ENCODE measurements at places on chromosomes 16 and 17. TPM values are rescaled to one million over a fixed set of nuclear protein-coding genes. Genes with fewer than 3 reads are reported as not detected.

EPX gene
- total RNA-seq, result not detected

KRT222 gene
- total RNA-seq, result not detected

KRT14 gene
- not detected for total RNA-seq

GPRC5C gene
- total RNA-seq, result not detected

TSNAXIP1 gene
- total RNA-seq, result 0.46 TPM

CLDN7 gene
- total RNA-seq, result 2.2 TPM

EEF2K gene
- 15.3 TPM for total RNA-seq

SLC22A31 gene
- 1.1 TPM for total RNA-seq

ATP2C2 gene
- total RNA-seq, result not detected

SEC14L5 gene
- total RNA-seq, result not detected

TSPOAP1 gene
- 56.1 TPM for total RNA-seq

C17orf67 gene
- 9.1 TPM for total RNA-seq

PRCD gene
- total RNA-seq, result 0.05 TPM

MYH2 gene
- total RNA-seq, result not detected

ANKRD40CL gene
- total RNA-seq, result not detected

SPATA32 gene
- total RNA-seq, result 0.95 TPM

OSGIN1 gene
- 0.31 TPM for total RNA-seq

COQ7 gene
- total RNA-seq, result 17.5 TPM

DNAI2 gene
- total RNA-seq, result 0.74 TPM

CLEC19A gene
- not detected for total RNA-seq

TAOK1 gene
- total RNA-seq, result 62.4 TPM

SYNGR3 gene
- total RNA-seq, result 8.8 TPM

PLEKHG4 gene
- 26.1 TPM for total RNA-seq

DCXR gene
- 83.6 TPM for total RNA-seq

CHAD gene
- total RNA-seq, result not detected

SLFN14 gene
- total RNA-seq, result not detected

SOX15 gene
- total RNA-seq, result 1.1 TPM

ZNF597 gene
- 5.7 TPM for total RNA-seq

NPW gene
- total RNA-seq, result 0.53 TPM

OR1A1 gene
- not detected for total RNA-seq

DDX42 gene
- total RNA-seq, result 138 TPM

CPNE7 gene
- not detected for total RNA-seq

DHODH gene
- 15.2 TPM for total RNA-seq

KRT36 gene
- not detected for total RNA-seq

IGF2BP1 gene
- not detected for total RNA-seq

KCNJ18 gene
- total RNA-seq, result not detected

SAMD14 gene
- total RNA-seq, result not detected

CCL7 gene
- total RNA-seq, result not detected

ZNF771 gene
- 5.2 TPM for total RNA-seq

ABCA10 gene
- 2.4 TPM for total RNA-seq

VAMP2 gene
- 239 TPM for total RNA-seq

CACNG4 gene
- not detected for total RNA-seq

TTYH2 gene
- total RNA-seq, result 5.5 TPM

RAB37 gene
- total RNA-seq, result 34.4 TPM

AOC2 gene
- 3.0 TPM for total RNA-seq

RAC3 gene
- 8.8 TPM for total RNA-seq

C1QL1 gene
- total RNA-seq, result 0.29 TPM

PDE6G gene
- total RNA-seq, result 32.0 TPM

ABCC6 gene
- total RNA-seq, result not detected

DHRS7C gene
- not detected for total RNA-seq

XAF1 gene
- total RNA-seq, result 76.6 TPM

Data from naive thymus-derived CD4-positive, alpha-beta T cell (primary cell).